ENCODE measurements at places on chromosomes 16 and 17.

DNA sequence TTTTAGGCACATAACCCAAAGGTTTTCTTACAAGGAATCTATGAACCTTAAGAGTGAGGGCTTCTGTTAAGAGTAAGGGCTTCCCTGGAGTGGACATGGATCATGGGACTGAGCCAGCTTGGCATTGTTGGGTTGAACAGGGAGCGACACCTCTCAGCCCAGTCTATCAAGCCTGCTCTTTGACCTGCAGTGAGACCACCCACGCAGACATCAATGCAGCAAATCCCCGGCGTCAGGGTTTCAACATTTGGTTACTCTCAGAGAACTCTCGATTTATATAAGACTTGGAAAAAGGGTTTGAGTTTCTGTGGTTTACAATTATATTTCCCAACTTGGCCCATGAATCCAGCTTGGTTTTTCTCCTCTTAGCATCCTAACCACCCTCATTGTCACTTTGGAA, 299.9 kb downstream of the WWOX start:
- DNase-seq: no peak

GRCh38 chr16:10754941-10755340, 11.3 kb downstream of the NUBP1 start:
- no peak for DNase-seq

- no peak for DNase-seq
Measured at GRCh38 chr17:32302037-32302436, 36.4 kb downstream of the RHBDL3 start.

DNA sequence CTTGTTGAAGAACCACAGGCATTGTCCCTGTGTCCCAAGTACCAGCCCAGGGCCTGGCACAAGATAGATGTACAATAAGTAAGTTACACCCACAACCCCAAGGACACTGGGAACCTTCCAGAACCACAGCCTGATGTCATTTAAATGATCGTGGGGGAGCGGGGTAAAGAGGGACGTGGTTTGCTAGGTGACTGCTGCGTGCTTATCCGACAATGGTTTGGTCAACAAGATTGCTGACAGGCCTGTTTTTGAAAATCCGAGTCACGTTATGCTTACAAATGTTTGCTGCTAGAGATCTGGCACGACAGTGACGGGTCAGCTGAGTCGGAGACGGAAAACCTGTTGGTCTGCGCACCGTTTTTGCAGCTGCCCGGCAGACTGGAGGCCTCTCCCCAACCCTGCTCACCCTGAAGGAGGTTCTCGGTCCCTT, 22.8 kb downstream of the COTL1 start:
- no peak for DNase-seq

GRCh38 chr16:69186642-69187445, at the start of gene SNTB2:
Gene SNTB2, plus strand, starts transcription at chr16:69187164. Its CDS starts 3 bp downstream, at chr16:69187167.
- peak; percentile 75 for DNase-seq
